Stimulated activated CD8-positive, alpha-beta memory T cell treated with anti-CD3 and anti-CD28 coated beads, Interleukin-7, amount 100 ng/mL, for 24 hours (primary cell): ENCODE measurements at places on chromosomes 7 and 10.

- no peak for DNase-seq
Measured at GRCh38 chr7:2108501-2109250, 124.1 kb downstream of the MAD1L1 start.

DNA sequence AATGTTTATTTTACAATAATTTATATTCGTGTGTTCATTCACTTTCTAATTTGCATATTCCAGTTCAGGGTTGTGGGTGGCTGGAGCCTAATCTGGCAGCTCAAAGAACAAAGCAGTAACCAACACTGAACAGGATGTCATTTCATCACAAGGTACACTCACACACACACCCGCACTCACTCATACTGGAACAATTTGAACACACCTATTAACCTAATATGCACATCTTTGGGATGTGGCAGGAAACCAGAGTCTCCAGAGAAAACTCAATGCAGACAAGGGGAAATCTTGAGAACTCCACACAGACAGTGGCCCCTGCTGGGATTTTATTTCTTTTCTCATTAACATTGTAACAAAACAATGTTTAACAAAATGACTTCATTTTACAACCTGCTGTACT is 97.4 kb downstream of the TWIST1 start:
- DNase-seq, result no peak

- no peak for DNase-seq
Measured at GRCh38 chr7:154231732-154232131, 179.5 kb downstream of the DPP6 start.

- DNase-seq, result no peak
Measured at GRCh38 chr10:78579995-78580394, 488.8 kb upstream of the ZMIZ1 start.

- DNase-seq, result no peak
Measured at GRCh38 chr7:2460641-2461040, 15.6 kb downstream of the GRIFIN start.

GRCh38 chr10:35533565-35533964 is 71.6 kb upstream of the GJD4 start:
- DNase-seq, result no peak

DNA sequence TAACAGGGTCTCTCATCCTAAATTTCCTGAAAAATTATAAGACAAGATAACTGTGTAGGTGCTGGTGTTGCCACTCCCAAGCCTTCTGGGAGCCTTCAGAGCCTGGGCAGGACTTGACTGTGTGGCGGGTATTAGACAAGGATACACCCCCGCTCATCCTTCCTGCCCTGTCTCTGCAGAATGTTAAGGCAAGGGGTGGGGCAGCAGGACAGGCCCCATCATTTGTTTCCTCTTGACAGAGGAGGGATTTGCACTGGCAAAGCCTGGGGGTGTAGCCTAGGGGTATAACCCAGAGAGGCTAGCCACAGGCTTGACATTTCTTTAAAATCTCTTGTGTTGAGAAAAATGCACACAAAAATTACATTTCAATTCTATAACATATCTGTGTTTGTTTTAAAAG is 63.5 kb downstream of the GOLGA7B start:
- DNase-seq, result no peak

- no peak for DNase-seq
Measured at GRCh38 chr10:6593241-6593671, 13.2 kb upstream of the PRKCQ start.

GRCh38 chr7:132491391-132491945 is 84.8 kb downstream of the PLXNA4 start:
- no peak for DNase-seq

DNA sequence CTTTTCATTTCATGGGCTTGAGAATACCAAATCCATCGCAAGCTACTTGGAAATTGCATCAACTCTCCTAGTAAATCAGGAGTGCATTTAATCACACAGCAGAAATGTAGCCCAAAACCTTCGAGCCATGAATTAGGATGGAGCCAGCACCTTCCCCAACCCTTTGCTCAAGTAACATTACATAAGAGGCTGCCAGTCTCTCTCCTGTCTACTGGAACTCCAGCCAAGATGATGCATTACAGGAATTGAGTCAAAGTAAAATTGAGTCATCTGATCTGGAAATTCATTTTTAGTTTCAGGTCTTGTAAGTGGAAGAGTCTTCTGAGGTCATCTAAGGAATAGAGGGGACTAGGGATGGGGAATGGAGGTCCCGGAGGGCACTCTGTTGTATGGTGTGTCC is 69.7 kb upstream of the FHIP2A start:
- DNase-seq, result no peak

- no peak for DNase-seq
Measured at GRCh38 chr7:4394736-4395135, 287.4 kb upstream of the FOXK1 start.

DNA sequence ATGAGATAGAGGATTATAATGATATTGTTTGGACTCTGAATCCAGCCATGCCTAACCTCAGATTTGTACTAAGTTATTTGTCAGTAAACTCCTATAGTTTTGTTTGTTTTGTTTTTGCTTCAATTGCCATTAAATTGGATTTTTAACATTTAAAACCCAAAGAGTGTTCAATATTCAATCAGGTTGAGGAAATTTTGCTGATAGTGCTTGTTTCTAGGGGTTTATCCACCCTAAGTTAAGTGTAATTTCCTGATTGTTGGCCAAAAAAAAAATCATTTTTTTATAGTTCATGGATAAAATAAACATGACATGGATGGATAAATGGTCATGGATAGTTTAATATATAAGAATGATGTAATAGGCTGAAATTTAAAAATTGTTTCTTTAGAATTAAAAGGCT is 11.4 kb upstream of the BET1 start:
- no peak for DNase-seq

GRCh38 chr10:61606959-61607907 is 55.5 kb upstream of the CABCOCO1 start:
- no peak for DNase-seq

- DNase-seq, result no peak
Measured at GRCh38 chr10:78224602-78225001, 190.9 kb downstream of the RPS24 start.

DNA sequence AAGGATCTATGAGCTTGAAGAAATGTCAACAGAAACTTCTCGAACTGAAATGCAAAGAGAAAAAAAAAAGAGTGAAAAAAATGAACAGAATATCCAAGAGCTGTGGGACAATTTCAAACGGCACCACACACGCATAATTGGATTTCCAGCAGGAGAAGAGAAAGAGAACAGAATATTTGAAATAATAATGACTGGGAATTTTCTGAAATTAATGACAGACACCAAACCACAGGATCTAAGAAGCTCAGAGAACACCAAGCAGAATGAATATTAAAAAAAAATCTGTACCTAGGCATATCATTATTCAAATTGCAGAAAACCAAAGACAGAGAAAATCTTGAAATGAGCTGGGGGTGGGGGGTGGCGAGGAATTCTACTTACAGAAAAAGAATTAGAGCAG is 27.2 kb downstream of the DPYSL4 start:
- no peak for DNase-seq

DNA sequence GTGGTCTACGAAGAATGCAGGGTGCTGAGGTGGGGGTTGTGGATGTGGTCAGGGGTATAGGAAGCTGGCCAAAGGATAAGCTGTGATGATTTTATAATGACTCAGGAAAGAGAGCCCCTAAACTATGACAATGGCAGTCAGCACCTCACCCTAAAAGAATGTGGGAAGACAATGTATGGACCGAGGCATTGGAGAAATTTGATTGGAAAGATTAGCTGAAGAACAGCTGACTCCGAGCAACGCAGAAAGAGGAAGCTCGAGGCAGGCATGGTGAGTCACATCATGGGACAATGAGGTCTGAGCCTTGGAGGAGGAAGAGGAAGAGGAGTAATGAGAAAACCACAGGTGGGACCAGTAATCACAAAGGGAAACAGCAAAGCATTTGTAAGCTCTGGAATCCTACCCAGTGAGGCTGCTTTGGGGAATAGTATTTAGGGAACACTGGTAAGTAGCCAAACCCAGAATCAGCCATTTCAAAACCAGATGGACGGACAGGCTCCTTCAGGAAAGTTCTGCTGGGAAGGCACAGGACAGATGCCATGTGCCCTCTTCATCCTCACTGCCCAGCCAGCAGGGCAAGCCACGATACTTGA is 295.4 kb downstream of the PRPF18 start:
- no peak for DNase-seq

- no peak for DNase-seq
Measured at GRCh38 chr10:110429301-110429700, 68.4 kb upstream of the DUSP5 start.

GRCh38 chr7:31782411-31782991 is 95.5 kb downstream of the PPP1R17 start:
- no peak for DNase-seq

DNA sequence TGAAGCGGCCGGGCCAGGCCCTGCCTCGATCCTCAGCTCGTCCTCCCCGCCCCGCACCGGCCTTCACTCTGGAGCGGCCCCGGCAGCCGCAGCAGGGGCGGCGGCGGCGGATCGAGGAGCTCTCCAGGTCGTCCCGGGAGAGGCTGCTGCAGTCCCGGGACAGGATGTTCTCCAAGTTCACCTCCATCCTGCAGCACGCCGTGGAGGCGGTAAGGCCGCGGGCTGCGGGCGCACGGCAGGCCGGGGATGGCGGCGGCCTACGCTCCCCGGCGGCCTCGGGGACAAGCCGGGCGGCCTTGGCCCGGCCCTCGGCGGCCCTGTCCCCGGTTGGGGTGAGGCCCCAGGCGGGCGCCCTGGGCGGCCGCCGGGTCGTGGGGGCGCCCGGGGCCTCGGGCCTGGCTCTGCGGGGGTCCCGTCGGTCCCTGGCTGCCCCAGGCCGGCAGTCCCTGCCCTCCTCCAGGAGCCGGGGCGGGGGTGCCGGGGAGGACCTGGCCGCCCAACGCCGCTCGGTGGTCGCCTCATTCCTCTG is 399 bp downstream of the FHIP2A start:
- no peak for DNase-seq

- DNase-seq, result no peak
Measured at GRCh38 chr7:71900556-71900955, 511.6 kb downstream of the CALN1 start.

GRCh38 chr10:24824536-24824935 is 100.8 kb upstream of the ARHGAP21 start:
- no peak for DNase-seq

DNA sequence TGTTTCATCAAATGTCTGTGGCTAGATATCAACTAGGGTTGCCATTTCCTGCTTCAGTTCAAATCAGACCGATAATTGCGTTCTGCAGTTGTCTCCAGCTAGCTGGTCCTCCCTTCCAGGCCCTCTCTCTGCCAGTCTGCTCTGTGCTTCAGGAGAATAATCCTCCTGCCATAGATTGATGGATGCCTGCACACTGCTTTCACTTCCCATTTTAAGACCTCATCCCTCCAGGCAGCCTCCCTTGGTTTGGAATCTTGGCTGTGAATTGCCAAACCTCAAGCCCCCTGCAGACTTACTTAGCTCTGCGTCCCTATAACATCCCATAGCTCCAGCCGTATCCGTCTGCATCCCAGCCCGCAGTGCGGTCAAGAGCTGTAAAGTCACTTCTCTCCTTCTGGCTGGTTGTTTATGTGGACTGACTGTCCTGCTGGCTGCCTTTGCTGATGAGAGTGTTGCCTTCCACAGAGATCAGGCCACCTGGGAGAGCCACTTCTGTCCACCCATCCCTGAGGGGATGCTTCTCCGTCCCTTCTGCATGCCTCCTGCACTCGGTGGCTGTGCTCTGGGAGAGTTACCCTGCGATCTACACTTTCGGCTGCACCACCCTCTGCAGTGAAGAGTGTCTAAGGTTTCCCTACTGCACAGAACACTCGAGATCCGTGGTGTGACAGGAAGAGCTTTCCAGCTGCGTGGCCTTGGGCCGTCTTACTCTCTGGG is 22.4 kb upstream of the KLF6 start:
- no peak for DNase-seq

- DNase-seq, result no peak
Measured at GRCh38 chr10:129900825-129901224, 63.2 kb downstream of the EBF3 start.

DNA sequence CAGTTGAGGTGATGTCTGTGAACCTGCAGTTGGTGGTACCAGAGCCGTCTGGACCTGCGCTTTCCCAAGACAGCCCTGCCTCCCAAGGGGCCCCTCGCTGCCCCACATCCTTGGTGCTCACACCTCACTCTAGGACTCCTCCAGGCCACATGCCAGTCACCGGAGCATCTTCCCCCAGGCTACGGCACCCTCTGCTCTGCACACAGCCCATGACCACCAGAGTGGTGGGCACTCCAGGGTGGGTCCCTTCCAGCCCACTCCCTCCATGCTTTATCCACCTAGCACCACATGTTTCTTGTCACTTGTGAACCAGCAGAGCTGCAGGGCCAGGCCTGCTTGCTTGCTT is 183.7 kb upstream of the SH2B2 start:
- no peak for DNase-seq

DNA sequence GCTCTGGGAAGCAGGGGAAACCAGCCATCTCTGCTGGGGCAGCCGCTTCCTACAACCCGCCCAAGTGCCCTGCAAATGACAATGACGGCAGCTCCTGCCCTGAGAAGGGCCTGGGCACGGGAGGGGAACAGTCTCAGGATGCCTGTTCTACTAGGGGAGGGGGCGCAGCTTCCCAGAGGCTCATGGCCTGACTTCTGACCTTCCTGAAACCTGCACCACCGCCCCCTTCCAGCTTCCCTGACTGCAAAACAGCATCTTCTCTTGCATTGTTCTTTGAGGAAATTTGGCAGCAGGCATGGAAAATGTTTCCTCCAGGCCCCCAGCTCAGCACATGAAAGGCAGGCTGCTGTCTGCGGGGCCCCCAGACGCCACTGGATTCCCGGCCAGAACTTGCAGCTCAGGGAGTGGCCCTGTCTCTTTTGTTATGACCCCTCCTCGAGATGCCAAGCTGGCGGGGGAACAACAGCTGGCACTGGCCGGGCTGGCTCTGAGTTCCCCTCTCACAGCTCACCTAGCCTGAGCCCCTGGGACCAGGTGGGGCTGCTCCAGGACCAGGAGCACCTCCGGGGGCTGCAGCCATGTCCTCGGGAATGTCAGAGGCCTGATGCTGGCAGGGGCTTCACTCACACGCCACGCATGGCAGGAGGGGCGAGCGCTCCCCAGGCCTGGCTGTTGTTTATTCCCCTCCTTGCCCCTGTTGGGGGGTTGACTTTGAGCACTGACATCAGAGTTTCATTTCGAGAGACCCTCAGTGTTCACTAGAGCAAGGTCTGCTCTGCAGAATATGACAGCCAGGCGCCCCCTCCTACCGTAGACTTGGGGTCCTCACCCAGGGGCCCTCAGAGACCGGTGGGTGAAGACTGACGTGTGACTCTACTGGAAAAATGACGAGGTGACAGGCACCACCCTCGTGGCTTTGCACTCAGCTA is 62.7 kb downstream of the CALML3 start:
- DNase-seq, result no peak

DNA sequence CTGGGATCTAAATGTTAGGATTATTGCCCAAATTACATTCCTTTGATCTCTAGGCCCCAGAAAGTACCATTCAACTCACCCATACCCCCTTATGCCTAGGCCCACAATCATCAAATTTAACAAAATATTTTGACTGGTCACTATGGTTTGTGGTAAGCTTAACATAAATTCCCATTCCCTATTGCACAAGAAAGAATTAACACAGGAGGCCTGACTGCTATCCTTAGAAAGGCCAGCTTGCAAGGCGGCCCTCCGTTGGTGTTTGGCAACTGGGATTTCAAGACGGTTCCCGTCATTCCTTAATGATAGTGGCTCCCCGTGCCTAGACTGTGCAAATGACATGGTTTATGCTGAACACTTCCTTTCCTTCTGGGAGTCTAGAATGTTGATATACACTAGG is 29.6 kb downstream of the ARHGAP21 start:
- DNase-seq, result no peak
